Ascending aorta (tissue), 2 donors: ENCODE measurements at places on chromosomes 12 and 14. TPM values are rescaled to one million over a fixed set of nuclear protein-coding genes. Genes with fewer than 3 reads are reported as not detected.
A peak's percentile ranks its signal among the peaks of the same experiment; 100 is the strongest.

GRCh38 chr12:110741341-110742095 lies 1.2 kb downstream of the PPP1CC start:
- peak overlapping the region; percentile 97 for H3K4me3 ChIP-seq
- no peaks in the 10 kb centered on the region for H3K4me1 ChIP-seq
- peak; percentile 52 for DNase-seq
- no peaks in the 10 kb centered on the region for H3K27me3 ChIP-seq
- no peaks in the 10 kb centered on the region for H3K36me3 ChIP-seq

GRCh38 chr12:47747126-47747525 lies 11.6 kb downstream of the RAPGEF3 start:
- H3K36me3 ChIP-seq = peaks cover 54% of the 10 kb centered on the region
- no peak overlapping the region for H3K27ac ChIP-seq
- peaks cover 2% of the 10 kb centered on the region for H3K4me1 ChIP-seq
- no peaks in the 10 kb centered on the region for H3K27me3 ChIP-seq
- no peak overlapping the region for H3K4me3 ChIP-seq
- no peak for DNase-seq

- H3K4me1 ChIP-seq = no peaks in the 10 kb centered on the region
- H3K36me3 ChIP-seq = no peaks in the 10 kb centered on the region
- DNase-seq = no peak
These were observed 13.7 kb downstream of the KRT71 start for GRCh38 chr12:52539083-52539820.

NXPH4 gene
- total RNA-seq = not detected

DNA sequence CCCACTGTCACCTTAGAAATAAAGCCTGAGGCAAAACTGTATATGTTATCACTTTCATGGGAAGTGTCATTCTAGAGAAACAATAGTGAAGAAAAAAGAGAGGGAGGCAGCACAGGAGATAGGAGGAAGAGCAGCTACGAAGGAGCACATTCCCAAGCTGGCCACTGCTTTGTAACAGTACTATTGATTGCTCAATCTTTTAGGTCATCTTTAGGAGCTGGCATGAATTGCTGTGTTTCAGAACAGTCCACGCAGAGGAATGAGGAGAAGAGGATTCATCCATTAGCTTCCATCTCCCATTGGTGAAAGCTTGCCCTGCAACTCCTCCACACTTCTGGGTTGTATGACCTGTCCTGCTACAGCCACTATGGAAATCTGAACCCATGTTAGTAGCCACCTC lies 372.5 kb upstream of the DDHD1 start:
- H3K36me3 ChIP-seq = no peaks in the 10 kb centered on the region
- H3K27me3 ChIP-seq = no peaks in the 10 kb centered on the region
- H3K4me3 ChIP-seq = no peak overlapping the region
- H3K27ac ChIP-seq = no peak overlapping the region
- no peaks in the 10 kb centered on the region for H3K4me1 ChIP-seq

KLRC3 gene
- not detected for total RNA-seq

- H3K36me3 ChIP-seq = no peaks in the 10 kb centered on the region
- DNase-seq = no peak
- H3K27me3 ChIP-seq = no peaks in the 10 kb centered on the region
- H3K4me1 ChIP-seq = no peaks in the 10 kb centered on the region
- H3K27ac ChIP-seq = no peak overlapping the region
- no peak overlapping the region for H3K4me3 ChIP-seq
These were observed 80.0 kb downstream of the BTG1 start for GRCh38 chr12:92065639-92066038.

FAM181A gene
- total RNA-seq = not detected

DNA sequence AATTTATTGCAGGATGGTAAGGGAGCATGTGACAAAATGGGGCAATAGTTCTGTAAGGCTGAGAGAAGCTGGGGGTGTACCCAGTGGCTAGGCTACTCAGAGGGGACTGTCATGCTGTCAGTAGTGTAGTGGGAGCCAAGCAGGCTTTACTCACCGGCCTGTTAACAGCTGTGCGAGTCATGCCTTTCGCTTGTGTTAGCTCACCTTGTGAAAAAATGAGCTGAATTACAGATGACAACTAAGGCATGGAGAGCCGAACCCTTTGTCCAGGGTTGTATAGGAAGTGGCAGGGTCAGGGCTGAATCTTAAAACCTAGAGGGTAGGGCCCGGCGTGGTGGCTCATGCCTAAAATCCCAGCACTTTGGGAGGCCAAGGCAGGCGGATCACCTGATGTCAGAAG lies 37.9 kb downstream of the SH2B3 start:
- no peak overlapping the region for H3K4me3 ChIP-seq
- H3K27ac ChIP-seq = peak overlapping the region; percentile 28
- H3K36me3 ChIP-seq = peaks cover 22% of the 10 kb centered on the region
- no peaks in the 10 kb centered on the region for H3K27me3 ChIP-seq
- no peak for DNase-seq

RNASE3 gene
- total RNA-seq = not detected

KRT6A gene
- total RNA-seq = 3.4 TPM

OVCH1 gene
- 2.6 TPM for total RNA-seq

GRCh38 chr12:9868311-9868801 lies 798 bp downstream of the CLEC2B start:
- DNase-seq = no peak
- H3K27ac ChIP-seq = peak overlapping the region; percentile 46
- H3K4me3 ChIP-seq = peak overlapping the region; percentile 48
- no peaks in the 10 kb centered on the region for H3K36me3 ChIP-seq
- H3K4me1 ChIP-seq = no peaks in the 10 kb centered on the region
- no peaks in the 10 kb centered on the region for H3K27me3 ChIP-seq

DNA sequence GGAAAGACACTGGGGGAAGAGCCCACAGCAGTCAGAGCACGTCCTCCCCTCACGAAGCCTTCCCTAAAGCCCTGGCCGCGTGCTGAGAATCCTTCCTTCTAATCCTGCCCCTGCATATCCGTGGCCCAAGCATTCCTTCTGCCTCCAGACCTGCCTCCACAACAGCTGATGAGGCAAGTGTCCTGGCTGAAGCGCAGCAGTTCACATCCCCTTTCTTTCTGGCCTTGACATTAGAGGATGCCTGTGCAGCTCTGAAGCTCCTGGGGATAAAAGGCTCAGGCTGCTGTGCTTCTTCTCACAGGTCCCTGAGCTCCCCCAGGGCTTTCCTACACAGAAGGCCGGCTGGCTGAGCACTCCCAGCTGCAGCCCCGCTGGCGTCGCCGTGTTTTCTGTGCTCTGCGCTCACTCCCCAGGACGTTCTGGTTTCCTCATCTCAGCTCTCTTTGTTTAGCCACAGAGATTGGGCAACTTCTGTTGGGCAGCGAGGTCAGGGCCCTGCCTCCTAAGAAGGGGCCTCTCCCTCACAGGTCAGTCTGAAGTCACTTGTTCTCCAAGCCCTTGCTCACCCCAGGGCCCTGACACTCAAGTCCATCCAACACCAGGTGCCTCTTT lies 45.8 kb downstream of the NINJ2 start:
- H3K27ac ChIP-seq = peak overlapping the region; percentile 5
- no peaks in the 10 kb centered on the region for H3K27me3 ChIP-seq
- no peak overlapping the region for H3K4me3 ChIP-seq
- no peaks in the 10 kb centered on the region for H3K4me1 ChIP-seq
- peak; percentile 39 for DNase-seq

DNA sequence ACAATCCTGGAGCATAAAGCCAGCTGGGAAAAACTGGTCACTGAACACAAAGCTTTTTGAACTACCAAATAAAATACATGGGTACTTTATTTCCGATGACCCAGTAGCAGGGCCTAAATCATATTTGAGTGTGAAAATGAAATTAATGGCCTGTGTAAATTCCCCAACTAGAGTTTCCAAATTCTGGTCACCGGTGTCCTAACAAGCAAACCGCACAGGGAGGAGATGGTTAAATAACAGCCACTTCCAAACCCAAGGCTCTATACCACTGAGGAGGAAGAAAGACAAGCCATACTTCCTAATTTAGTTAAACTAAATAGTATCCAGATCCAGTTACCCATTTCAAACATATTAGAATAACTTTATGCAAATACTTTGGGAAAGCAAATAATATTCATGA lies 40.1 kb upstream of the DUSP6 start:
- no peak overlapping the region for H3K4me3 ChIP-seq
- no peak overlapping the region for H3K27ac ChIP-seq
- DNase-seq = no peak

DNA sequence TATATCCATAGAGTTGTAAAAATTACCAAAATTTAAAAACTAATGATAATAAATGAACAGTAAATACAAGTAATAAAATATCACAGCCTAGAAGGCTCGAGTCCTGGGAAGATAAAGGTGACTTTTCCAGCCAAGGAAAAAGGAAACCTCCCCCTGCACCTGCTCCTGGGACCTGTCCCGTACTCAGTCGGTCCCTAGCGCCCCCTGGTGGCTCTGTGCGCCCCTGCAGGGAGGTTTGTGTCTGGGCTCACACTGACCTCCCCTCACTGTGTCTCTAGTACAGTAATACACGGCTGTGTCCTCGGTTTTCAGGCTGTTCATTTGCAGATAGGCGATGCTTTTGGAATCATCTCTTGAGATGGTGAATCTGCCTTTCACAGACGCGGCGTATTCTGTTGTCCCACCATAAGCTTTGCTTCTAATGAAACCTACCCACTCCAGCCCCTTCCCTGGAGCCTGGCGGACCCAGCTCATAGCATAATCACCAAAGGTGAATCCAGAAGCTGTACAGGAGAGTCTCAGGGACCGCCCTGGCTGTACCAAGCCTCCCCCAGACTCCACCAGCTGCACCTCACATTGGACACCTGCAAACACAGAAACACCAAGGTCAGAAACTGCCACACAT lies 1030.4 kb downstream of the TMEM121 start:
- no peaks in the 10 kb centered on the region for H3K36me3 ChIP-seq
- H3K27ac ChIP-seq = no peak overlapping the region
- no peaks in the 10 kb centered on the region for H3K27me3 ChIP-seq
- H3K4me1 ChIP-seq = no peaks in the 10 kb centered on the region
- no peak overlapping the region for H3K4me3 ChIP-seq

LRRC10 gene
- not detected for total RNA-seq

GRCh38 chr14:103427485-103428443 lies 42.5 kb downstream of the MARK3 start:
- no peaks in the 10 kb centered on the region for H3K4me1 ChIP-seq
- H3K27ac ChIP-seq = peak overlapping the region; percentile 16
- H3K4me3 ChIP-seq = no peak overlapping the region
- DNase-seq = no peak
- H3K36me3 ChIP-seq = no peaks in the 10 kb centered on the region

- H3K36me3 ChIP-seq = no peaks in the 10 kb centered on the region
- no peak for DNase-seq
- no peaks in the 10 kb centered on the region for H3K4me1 ChIP-seq
These were observed 1.2 kb upstream of the FGD4 start for GRCh38 chr12:32398181-32398580.

DNA sequence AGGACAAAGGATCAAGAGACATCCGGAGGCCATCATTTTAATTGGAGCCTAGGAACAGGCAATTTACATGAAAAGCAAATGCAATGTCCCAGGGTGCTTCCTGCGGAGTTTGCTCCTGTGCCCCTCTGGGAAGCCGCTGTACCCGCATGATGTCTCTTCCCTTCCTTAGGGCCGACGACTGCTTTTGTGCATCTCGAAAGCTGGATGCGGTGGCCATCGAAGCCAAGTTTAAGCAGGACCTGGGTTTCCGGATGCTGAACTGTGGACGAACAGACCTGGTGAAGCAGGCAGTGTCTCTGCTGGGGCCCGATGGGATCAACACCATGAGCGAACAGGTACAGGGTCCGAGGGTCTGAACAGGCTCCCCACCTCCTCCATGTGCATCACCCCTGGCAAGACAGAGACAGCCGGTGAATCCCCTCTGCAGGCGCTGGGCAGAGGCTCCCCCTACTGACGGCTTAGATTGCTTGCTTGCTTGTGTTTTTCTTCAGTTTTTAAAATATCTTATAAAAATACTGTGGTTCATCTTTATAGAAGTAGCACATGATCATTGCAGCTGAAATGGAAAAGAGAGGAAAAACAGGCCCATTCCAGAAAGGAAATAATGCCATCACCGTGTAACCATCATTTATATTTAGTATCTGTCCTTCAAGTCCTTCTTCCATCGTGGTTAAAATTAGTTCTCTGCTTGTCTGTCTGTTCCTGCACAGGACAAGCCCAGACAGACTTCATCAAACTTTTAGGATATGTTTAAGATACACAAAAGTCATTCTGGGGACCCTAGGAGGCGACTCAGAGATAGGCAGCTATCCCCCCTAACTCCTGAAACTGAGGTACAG lies 75.4 kb upstream of the PWP1 start:
- no peaks in the 10 kb centered on the region for H3K27me3 ChIP-seq
- no peak overlapping the region for H3K27ac ChIP-seq
- DNase-seq = no peak
- no peaks in the 10 kb centered on the region for H3K4me1 ChIP-seq
- no peaks in the 10 kb centered on the region for H3K36me3 ChIP-seq

MYF5 gene
- total RNA-seq = not detected

GRCh38 chr14:96307434-96307833 lies 51.4 kb downstream of the BDKRB1 start:
- no peaks in the 10 kb centered on the region for H3K27me3 ChIP-seq
- no peak for DNase-seq
- no peaks in the 10 kb centered on the region for H3K4me1 ChIP-seq
- no peak overlapping the region for H3K4me3 ChIP-seq
- H3K27ac ChIP-seq = no peak overlapping the region

DNA sequence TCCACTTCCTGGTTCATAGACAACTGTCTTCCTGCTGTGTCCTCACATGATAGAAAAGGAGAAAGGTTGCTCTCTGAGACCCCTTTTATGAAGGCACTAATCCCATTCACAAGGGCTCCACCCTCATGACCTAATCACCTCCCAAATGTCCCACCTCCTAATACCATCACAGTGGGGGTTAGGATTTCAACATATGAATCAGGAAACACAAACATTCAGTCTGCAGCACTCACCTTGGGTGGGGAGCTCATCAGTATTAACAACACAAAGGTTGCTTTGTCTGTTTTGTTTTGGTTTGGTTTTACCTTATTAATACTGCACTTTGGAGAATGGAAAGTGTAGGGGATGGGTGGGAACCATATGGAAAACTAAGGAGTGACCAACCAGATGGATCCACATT lies 10.5 kb upstream of the SMCO2 start:
- H3K27ac ChIP-seq = no peak overlapping the region
- H3K27me3 ChIP-seq = no peaks in the 10 kb centered on the region
- H3K4me1 ChIP-seq = peaks cover 2% of the 10 kb centered on the region
- H3K4me3 ChIP-seq = no peak overlapping the region
- H3K36me3 ChIP-seq = no peaks in the 10 kb centered on the region

DNA sequence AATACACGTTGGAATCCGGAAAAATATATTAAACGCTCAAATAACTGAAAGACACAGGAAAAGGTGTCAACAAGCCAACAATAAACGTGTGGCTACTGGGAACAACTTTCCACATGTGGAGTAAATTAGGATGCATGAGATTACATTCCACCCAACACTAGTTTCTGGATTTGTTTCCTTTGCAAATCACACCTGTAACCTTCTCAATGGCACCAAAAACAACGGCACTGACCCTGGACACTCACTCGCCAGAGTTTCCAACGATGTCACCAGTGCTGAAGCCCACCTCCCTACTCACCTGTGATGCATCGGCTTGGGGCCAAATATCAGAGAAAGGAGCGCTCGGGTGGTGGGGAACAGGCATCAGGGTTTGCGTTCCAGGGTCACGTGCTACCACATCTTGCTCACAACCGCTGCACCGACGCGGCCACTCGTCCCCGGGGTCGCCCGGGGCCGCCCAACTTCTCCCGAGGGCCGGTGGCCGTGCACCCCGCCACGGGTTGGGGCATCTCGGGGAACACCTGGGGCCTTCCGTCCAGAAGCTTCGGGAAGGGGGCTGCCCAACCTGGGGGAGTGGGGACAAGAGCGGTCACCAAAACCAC lies 629 bp downstream of the PRDM4 start:
- H3K4me1 ChIP-seq = peaks cover 22% of the 10 kb centered on the region
- H3K36me3 ChIP-seq = peaks cover 17% of the 10 kb centered on the region
- no peaks in the 10 kb centered on the region for H3K27me3 ChIP-seq
- H3K4me3 ChIP-seq = peak overlapping the region; percentile 71
